A549 treated with Hydrocortisone at 1 μM for 4 hours (cell line): ENCODE measurements at places on chromosomes 6 and 20. TPM values are rescaled to one million over a fixed set of nuclear protein-coding genes. Genes with fewer than 3 reads are reported as not detected.

Gene CASS4
- 0.02 to 0.12 TPM in 2 of 5 replicates, not detected in the others for total RNA-seq

Gene C20orf202
- total RNA-seq = 0.07 TPM in 1 of 5 replicates, not detected in the others

Gene C6orf118
- total RNA-seq = 0.13 to 0.36 TPM (median 0.15 TPM) in 5 replicates

Gene CPXM1
- total RNA-seq = 0.06 TPM in 1 of 5 replicates, not detected in the others

Gene SLC17A9
- 0.06 to 0.12 TPM (median 0.08 TPM) in 3 of 5 replicates, not detected in the others for total RNA-seq

Gene SIGLEC1
- 0.02 to 0.03 TPM (median 0.02 TPM) in 3 of 5 replicates, not detected in the others for total RNA-seq

Gene COX7A2
- 274 to 310 TPM (median 287 TPM) in 5 replicates for total RNA-seq

Gene RHAG
- total RNA-seq = not detected in 5 replicates

Gene PI3
- total RNA-seq = 2.3 to 5.0 TPM (median 2.9 TPM) in 5 replicates

Gene POLR3F
- 14.3 to 20.4 TPM (median 14.8 TPM) in 5 replicates for total RNA-seq

Gene SLC17A2
- total RNA-seq = not detected in 5 replicates

Gene C20orf204
- total RNA-seq = 0.23 to 0.52 TPM (median 0.32 TPM) in 5 replicates

Gene RRAGD
- 3.5 to 4.8 TPM (median 4.6 TPM) in 5 replicates for total RNA-seq

Gene IRF4
- 0.25 to 0.51 TPM (median 0.25 TPM) in 5 replicates for total RNA-seq

Gene STMND1
- not detected in 5 replicates for total RNA-seq

Gene TSPO2
- total RNA-seq = 0.15 TPM in 1 of 5 replicates, not detected in the others

Gene CCN2
- 108 to 197 TPM (median 152 TPM) in 5 replicates for total RNA-seq

Gene DHX35
- total RNA-seq = 7.4 to 8.8 TPM (median 7.9 TPM) in 5 replicates

Gene LRRC73
- total RNA-seq = 0.71 to 1.4 TPM (median 1.1 TPM) in 5 replicates

Gene SNAP91
- 0.06 to 0.35 TPM (median 0.28 TPM) in 5 replicates for total RNA-seq

Gene FLRT3
- total RNA-seq = 1.9 to 3.7 TPM (median 2.0 TPM) in 5 replicates

Gene MOXD1
- 1.3 to 2.7 TPM (median 1.5 TPM) in 5 replicates for total RNA-seq

Gene JAG1
- 30.5 to 49.6 TPM (median 37.5 TPM) in 5 replicates for total RNA-seq

Gene LY6G6D
- total RNA-seq = not detected in 5 replicates

Gene CLDN20
- total RNA-seq = not detected in 5 replicates

Gene RIMS1
- total RNA-seq = not detected in 5 replicates

Gene SAMD5
- total RNA-seq = 0.43 to 0.75 TPM (median 0.52 TPM) in 5 replicates

Gene ZBTB24
- 4.3 to 5.4 TPM (median 4.7 TPM) in 5 replicates for total RNA-seq

Gene PDYN
- not detected in 5 replicates for total RNA-seq

Gene WFDC12
- not detected in 5 replicates for total RNA-seq

Gene RAMACL
- total RNA-seq = 0.08 to 0.16 TPM (median 0.10 TPM) in 5 replicates

Gene MUC21
- total RNA-seq = 0.02 TPM in 1 of 5 replicates, not detected in the others

Gene TRIM38
- 1.4 to 2.2 TPM (median 1.8 TPM) in 5 replicates for total RNA-seq
